ENCODE measurements at places on chromosomes 3 and 15. TPM values are rescaled to one million over a fixed set of nuclear protein-coding genes. Genes with fewer than 3 reads are reported as not detected.

- ATAC-seq, result peak; percentile 94
These were observed at the start of gene ZNF660 for GRCh38 chr3:44584646-44585501. Gene ZNF660, plus strand, starts transcription at chr3:44584964. Its CDS starts 9,230 bp downstream, at chr3:44594194.

DNA sequence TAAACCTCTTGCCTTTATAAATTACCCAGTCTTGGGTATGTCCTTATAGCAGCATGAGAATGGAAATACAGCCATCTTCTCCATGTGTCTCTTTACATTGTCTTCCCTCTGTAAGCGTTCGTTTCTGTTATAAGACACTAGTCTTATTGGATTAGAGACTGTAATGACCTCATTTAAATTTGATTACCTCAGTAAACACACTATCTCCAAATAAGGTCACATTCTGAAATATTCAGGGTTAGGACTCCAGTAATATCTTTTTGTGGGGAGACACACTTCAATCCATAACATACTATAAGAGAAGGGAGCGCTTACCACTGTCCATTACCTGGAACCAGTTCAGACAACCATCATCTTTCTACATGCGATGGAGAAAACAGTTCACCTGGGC is 34.3 kb upstream of the CD47 start:
- ATAC-seq, result no peak

DNA sequence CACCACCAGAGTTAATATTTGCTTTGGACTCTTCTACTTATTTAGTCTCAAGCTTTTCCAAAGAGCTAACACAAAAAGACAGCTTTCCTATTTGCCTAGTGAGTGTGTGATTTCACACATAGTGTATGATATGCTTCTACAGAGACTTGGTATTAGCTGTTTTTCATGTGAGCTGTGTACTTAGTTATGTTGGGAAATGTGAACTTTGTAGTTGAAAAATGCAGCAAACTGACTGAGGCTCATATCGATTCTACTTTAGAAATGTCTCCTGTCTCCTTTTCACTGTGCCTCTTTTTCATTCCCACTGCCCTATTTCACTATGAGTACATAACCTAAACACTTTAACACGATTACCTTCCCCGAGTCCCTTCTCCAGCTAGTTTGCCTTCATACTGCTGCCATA is 136.5 kb downstream of the ALCAM start:
- no peak for ATAC-seq

GRCh38 chr15:69792823-69793222 is 304.9 kb downstream of the TLE3 start:
- no peak for ATAC-seq

- ATAC-seq, result no peak
These were observed 492.2 kb downstream of the CNTN3 start for GRCh38 chr3:74122281-74122680.

- ATAC-seq, result no peak
These were observed 228.8 kb upstream of the ALCAM start for GRCh38 chr3:105137911-105138310.

DNA sequence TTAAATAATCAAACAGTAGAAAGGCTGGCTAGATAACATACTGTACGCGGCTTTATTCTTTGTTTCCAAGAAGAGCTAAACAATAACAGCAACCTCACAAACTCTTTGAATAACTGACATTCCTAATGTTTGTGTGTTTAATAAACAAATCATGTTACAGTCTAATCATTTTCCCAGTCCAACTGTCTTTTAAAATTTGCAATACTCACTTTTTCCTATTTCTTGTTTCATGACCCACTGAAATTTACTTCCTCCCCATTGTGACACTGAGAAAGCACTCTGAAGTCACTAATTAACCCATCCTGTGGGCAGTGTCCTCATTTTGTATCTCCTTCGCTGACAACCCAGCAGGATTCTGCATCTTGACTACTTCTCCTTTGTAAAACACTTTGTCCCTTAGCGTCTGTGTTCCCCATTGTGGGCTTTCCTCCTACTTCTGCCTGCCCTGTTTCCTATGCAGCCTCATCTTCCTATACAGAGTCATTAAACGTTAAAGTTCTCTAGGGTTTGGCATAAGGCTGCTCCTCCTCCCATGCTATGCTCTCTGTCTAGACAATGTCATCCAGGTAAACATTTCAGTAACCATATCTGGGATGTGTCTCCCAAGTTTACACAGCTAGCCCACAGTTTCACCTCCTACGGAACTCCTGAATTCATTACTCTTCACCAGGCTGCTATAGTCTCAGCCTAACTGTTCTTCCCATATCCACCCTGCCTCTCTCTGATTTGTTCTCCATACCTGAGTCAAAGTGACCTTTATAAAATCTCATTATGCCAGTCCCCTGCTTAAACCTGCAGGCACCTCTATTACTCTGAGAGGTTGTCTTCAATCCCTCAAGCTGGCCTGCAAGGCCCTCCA is 148.9 kb downstream of the GREM1 start:
- no peak for ATAC-seq

The KBTBD13 gene
- total RNA-seq, result not detected

The MUC4 gene
- 0.47 TPM for total RNA-seq

The RPL22L1 gene
- total RNA-seq, result 19.3 TPM

The EID1 gene
- 335 TPM for total RNA-seq

The TMEM108 gene
- total RNA-seq, result 3.7 TPM

The SOX2 gene
- 5.1 TPM for total RNA-seq
